Stimulated activated CD8-positive, alpha-beta memory T cell treated with anti-CD3 and anti-CD28 coated beads, Interleukin-4, amount 100 ng/mL, for 1 hour (primary cell): ENCODE measurements at places on chromosomes 2 and 18.

DNA sequence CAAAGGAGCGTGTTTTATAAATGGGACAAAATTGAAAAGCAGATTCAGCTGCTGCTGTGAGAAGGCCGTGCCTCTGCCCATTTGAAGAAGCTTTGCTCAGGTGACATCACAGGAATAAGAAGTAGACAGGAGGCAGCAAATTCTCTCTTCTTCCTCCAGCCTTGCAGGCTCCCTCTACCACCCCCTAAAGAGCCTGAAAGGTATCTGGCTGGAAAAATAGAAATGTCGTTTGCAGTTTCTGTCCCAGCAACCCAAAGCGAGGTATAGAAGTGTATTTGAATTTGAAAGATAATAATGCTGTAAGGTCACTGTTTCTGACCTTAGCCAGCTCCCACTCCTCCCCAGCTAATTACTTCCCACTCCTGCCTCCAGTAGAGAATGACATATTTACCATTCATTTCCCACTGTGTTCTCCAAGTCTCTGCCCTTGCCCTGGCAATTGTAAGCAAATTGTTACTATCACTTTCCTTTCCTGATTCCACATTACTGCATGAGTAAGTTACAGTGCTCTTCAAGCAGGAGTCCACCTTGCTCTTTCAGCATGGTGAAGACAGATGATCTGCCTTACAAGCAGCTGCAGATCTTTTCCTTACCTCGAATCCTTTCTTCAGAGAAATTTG is 56.8 kb upstream of the RASGRP3 start:
- DNase-seq: no peak

GRCh38 chr2:137845422-137845821 is 118.9 kb upstream of the HNMT start:
- DNase-seq: no peak

DNA sequence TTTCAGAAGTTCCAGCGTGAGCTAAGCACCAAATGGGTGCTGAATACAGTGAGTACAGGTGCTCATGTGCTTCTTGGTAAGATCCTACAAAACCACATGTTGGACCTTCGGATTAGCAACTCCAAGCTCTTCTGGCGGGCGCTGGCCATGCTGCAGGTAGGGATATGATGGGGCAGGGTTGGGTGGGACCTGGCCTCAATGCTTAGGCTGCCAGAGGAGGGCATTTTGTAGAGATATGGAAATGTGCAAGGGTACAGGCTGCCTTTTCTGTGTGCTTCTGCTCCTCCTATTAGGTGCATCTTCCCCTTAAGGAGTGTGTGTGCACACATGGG is 22.1 kb downstream of the GCKR start:
- no peak for DNase-seq

DNA sequence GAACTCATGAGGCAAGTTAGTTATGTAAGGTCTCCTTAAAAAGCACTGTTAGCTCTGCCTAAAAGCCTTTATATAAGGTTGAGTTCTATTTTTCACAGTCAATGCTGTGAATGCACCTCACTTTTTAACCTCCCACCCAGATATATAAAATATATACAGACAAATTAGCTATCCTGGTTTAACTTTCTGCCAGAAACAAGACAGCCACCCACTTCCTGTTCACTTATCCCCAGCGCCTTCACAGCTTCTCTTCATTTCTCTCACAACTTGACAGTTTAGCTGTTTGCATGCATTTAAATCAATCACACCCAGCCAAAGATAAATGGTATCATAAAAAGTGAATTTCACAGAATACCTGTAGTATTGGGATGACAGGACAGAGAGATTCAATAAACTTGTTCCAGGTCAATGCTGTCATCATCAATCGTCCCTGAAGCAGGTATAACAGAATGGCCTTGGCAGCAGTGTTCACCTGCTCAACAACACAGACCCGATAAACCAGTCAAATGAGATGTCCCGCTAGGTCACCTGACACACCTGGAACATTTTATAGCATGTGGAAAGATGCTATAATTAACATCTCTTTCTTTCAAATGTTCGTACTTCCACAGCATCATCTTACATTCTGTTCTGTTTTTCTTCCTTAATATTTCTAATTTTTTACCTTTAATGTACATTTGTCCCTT is 55.7 kb downstream of the RTTN start:
- no peak for DNase-seq

DNA sequence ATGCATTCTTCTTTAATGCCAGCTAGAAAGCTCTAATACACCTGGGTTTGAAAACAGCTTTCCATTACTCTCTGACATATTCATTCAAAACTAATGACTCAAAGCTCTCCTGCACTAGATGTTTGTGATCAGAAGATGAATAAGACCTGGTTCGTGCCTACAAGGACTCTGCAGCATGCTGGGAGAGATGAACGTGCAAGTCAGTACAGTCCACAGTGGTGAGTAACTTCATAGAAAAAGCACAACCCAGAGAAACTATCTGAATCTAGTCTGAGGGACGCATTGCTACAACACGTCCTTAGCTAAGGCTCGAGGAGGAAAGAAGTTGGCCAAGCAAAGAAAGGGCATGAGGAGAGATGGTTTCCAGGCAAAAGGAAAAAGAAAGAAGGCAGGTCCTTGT is 234.3 kb downstream of the OSR1 start:
- DNase-seq: no peak

DNA sequence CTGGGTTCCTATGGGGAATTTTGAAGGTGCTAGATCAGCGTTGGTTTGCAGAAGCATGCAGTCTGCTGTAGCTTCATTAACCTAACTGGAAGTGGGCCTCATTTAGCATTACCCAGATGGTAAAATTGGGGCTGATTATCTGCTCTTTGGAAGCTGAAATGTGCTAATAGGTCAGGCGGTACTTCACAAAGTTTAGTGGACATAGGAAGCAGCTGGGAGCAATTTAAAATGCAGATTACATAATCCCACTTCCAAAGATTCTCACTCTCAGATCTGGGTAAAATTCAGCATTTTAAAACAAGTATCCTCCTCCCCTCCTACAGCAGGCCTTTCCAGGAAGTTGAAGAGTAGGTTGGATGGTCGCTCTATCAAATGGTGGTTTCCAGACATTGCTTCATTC is 907.0 kb downstream of the CPS1 start:
- DNase-seq: no peak

GRCh38 chr2:239399433-239399920 is 1.3 kb downstream of the HDAC4 start:
- no peak for DNase-seq

GRCh38 chr2:45026924-45027450 is 17.7 kb upstream of the SIX2 start:
- DNase-seq: no peak

DNA sequence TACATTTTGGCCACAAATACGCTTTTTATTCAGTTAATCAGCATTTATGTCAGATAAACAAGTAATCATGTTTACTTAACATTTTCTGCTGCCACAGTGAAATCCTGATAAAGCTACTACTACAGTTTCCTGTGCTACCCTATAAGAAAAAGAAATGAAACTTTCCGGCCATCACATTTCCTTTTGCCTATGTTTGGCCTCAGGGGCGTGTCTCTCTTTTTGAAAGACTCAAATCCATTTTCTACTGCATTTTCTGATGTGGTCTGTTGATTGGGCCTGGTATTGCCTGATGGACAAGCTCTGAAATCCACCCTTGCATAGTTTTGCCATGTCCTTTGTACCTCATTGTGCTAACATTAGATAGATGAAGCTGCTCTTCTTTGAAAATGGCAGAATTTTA is 152.6 kb downstream of the AGPS start:
- DNase-seq: no peak

GRCh38 chr18:46042571-46043123 is 29.4 kb downstream of the PSTPIP2 start:
- no peak for DNase-seq

DNA sequence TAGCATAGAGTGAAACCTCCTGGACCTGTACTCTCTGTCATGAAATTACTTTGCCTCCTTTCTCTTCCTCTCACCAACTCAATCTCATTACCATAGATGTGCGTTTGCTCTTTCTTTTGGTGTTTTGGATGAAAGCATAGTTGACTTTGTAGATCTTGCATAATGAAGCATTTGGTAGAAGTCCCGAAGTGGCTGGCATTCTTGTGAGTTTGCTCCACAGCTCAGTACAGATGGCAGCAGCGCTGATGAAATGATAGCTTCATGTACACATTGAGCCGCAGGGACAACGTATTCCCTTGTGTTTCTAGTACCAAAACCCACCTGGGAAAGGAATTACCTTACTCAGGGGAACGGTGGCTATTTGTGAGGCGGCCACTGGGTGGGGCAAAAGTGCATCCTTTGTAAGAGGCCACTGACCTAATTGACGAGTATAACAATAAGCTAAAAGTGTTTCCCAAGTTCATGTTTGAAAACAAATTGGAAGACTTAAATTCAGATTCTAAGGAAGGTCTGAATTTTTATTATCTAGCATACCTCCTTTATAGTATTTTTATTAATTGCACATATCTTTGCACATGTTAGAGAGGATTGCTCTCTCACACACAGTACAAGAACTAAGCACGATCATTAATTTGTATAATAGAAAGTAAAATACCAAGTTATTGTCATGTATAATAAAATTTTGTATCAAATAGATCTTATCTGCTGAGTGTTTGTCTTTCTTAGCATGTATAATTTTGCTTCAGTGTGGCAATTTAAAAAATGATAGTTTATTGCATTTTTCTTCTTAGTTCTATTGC is 25.4 kb upstream of the CDH7 start:
- DNase-seq: no peak
